ENCODE measurements at places on chromosomes 1 and 21.

GRCh38 chr1:54156986-54157385, 4.2 kb upstream of the CDCP2 start:
- no peak for DNase-seq

GRCh38 chr1:32393832-32394140, 455 bp downstream of the BSDC1 start:
- DNase-seq = no peak

DNA sequence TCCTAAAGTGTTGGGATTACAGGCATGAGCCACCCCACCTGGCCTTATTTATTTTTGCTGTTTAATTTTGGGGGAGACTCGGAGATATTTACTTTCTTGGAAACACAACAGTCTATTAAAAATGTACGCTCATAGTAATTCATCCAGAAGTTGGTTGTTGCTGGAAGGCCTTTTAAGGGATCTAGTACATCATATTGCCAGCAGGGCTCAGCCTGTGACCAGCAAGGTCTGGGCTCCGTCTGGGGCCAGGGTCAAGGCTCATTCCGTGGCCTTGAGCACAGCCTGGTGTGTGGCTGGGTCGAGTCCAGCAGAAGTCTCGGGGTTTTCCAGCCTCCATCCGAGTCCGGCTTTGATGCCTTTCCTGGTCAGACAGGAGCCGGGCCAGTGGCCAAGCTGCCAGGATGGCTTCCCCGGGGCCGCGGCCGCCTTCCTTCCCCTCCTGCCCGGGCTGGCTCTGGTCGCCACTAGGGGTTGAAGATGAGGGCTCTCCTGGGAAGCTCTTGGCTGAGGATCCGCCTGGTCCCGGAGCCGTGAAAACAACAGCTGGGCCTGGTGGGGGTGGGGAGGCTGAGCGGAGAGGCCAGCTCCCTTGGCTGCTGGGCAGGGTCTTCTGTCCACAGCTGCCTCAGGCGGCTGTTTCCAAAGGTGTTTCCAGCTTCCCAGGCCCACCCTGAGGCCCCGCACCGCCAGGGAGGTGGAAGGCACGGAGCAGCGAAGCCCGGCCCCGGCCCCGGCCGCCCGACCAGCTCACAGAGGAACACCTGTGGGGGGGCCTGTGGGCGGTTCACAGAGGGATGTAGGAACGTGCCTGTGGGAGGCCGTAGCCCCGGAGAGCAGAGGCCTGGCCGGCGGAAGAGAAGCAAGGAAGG, 5.1 kb upstream of the VWA1 start:
- peak; percentile 75 for DNase-seq

GRCh38 chr1:26518355-26518754, 11.2 kb upstream of the RPS6KA1 start:
- no peak for DNase-seq

- DNase-seq = no peak
These were observed 10.9 kb downstream of the ARHGEF2 start for GRCh38 chr1:155967341-155968050.

DNA sequence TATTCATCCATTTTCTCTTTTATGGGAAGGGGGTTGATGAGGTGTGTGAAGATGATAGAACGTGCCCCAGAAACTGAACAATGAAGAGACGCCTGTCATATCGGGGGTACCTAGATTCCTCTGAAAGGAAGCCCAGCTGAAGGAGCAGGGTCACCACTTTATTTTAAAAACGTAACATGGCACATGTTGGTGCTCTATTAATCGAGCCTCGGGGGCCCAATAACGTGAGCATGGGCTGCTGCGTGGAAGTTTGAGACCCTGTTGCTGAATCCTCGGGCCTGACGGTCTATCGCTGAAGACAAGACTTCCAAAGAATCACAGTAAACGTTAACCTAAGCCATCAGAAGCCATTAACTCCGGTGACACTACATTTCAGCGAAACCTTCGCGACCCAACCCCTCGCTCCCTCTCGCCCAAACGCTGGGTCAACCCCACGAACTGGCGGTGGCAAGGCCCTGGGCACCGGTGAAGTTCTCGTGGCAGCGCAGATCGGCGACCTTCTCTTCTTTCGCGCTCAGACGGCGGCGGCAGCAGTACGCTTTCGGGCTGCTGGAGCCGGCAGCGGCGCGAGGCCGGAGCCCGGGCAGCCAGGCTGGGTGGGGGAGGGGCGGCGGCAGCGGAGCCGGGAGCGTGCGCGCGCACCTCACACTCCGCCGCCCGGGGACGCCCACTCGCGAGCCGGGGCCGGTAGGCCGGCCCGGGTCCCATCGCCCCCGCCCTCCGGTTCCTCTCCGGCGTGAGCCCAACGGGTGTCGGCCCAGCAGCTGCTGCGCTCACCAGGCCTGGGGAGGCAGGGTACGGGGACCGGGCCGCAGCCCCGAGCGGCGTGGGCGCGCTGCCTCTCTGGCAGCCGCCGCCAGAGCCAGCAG, 838 bp upstream of the MAN1A2 start:
- peak; percentile 48 for DNase-seq

DNA sequence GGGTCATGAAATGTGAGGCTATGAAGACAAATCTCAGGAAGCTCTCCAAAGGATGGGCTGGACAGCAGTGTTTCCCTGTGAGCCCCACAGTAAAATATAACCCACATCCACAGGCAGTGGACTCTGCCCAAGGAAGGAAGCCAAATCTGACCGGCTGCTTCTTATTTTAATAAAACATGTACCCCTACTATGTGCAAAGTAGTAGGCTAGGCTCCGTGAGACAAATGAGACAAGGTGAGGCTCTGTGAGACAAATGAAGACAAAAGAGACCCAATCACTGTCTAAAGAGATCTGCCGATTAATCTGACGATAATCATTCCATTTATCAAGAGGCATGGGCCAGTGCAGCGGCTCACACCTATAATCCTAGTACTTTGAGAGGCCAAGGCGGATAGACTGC, 2.1 kb downstream of the ASAP3 start:
- DNase-seq = no peak

GRCh38 chr1:168202941-168203654, 22.7 kb upstream of the SFT2D2 start:
- no peak for DNase-seq

DNA sequence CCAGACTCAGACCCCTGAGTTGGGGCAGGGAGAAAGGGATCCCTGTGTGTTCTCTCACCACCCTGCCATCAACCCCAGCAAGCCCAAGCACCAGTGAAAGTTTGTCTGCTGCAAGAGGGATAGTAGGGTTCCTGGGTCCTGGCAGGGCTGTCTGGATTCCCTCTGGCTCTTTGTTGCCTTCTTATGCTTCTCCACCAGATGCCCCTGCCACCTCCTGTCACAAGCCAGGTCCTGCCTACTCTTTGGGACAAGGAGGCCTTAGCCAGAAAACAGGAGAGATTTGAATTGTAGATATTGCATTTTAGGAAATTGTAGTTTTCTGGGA, 21.7 kb downstream of the UBE2T start:
- no peak for DNase-seq

DNA sequence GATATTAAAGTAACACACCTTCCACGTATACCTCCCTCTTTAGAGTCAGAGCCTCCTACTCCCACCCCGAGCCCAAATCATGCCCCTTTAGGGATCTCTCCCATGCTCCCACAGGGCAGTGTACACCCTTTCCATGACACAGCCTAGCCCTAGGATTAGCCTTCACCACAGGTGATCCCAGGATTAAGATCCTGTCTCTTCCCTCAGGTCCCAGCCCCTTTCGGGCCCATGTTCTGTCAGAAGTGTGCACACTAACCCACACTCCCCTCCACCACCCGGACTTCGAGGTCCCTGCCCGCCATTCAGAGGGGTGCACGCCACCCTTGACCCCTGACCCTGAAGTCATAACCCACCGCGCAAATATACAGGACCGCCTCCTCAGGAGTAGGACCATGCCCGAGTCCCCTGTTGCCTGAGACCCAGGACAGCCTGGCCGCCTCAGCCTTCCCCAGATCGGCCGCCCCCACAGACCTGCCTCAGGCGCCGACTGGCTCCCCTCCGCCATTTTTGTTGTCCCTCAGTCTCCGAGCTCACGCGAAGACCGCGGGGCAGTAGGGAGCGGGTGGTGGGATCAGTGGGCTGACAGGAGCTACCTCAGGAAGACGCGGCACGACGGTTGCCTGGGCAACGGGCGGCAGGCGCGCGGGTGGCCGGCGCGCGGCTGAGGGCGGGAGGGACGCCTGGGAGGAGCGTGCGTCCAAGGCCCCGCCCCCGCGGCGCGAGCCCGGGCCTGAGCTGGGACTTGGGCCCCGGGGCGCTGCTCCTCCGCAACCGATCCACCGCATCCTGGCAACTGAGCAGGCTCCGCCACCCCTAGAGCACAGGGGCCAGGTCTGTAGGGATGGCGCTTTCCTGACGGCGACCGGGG, at the start of gene AGBL4:
AGBL4 (minus strand) TSS at position 663 of the 868 bp plus-strand sequence.
- DNase-seq = peak; percentile 83

GRCh38 chr1:17190010-17190995, 14.6 kb upstream of the PADI1 start:
- no peak for DNase-seq

- DNase-seq = no peak
These were observed 212.4 kb upstream of the USP24 start for GRCh38 chr1:55427606-55428005.

GRCh38 chr1:229871078-229871676, 195.9 kb upstream of the GALNT2 start:
- DNase-seq = no peak

DNA sequence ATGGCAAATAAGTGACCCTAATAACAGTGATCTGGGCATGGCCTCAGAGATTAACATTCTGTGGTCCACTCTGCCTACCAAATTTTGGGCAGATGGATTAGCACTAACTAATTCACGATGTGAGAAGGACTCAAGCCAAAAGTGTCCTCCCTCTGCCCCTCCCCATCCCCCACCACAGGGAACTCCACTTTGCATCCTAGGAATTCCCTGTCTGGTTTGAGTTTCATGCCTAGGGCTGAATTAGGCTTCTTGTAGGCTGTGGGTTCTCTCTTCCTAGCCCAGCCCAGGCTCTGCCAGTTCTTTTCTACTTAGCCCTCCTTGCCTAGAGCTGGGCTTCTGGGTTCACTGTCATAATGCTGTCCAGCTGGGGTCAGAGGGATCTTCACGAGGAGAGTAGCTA, 64.1 kb downstream of the ATP2B4 start:
- no peak for DNase-seq

GRCh38 chr1:184664042-184664660, 90.5 kb downstream of the EDEM3 start:
- DNase-seq = peak; percentile 52

GRCh38 chr1:43073490-43074230, 98.4 kb downstream of the EBNA1BP2 start:
- peak; percentile 65 for DNase-seq

DNA sequence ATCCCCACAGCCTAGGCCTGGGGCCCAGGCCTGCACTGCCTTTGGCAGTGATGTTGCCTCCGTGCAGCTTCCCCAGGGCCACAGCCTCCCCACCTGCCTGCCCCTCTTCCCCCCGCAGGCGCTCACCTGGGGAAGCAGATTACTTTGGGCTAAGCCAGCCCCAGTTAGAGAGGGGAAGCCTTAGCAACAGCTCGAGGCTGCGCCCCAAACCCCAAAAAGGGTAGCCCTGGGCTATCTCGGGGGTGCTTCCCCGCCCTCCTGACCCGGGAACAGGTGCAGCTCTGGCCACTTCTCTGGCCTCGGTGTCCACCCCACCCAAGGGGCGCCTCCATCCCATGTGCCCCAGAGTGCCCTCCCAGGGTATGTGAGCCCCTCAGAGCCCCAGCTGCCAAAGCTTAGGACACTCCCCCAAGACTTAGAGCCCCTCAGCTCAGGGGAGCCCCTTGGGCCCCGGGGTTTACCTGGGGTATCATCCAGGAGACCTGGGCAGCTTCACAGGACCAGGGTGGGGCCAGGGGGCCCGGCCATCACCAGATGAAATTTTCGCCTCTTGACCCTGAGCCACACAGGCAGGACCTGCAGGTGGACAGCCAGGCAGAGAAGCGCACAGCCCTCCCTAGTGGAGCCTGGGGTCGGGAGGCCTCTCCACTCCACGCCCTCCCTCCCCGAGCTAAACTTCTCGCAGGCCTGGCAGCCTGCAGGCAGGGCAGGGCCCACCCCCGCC, 3.3 kb upstream of the TTC34 start:
- DNase-seq = no peak

GRCh38 chr1:155008015-155008941, 5.7 kb downstream of the ZBTB7B start:
- DNase-seq = no peak

All from SHP77 (cell line).